Thoracic aorta (tissue), 2 donors: ENCODE measurements at places on chromosomes 5 and 9. TPM values are rescaled to one million over a fixed set of nuclear protein-coding genes. Genes with fewer than 3 reads are reported as not detected.
A peak's percentile ranks its signal among the peaks of the same experiment; 100 is the strongest.

DNA sequence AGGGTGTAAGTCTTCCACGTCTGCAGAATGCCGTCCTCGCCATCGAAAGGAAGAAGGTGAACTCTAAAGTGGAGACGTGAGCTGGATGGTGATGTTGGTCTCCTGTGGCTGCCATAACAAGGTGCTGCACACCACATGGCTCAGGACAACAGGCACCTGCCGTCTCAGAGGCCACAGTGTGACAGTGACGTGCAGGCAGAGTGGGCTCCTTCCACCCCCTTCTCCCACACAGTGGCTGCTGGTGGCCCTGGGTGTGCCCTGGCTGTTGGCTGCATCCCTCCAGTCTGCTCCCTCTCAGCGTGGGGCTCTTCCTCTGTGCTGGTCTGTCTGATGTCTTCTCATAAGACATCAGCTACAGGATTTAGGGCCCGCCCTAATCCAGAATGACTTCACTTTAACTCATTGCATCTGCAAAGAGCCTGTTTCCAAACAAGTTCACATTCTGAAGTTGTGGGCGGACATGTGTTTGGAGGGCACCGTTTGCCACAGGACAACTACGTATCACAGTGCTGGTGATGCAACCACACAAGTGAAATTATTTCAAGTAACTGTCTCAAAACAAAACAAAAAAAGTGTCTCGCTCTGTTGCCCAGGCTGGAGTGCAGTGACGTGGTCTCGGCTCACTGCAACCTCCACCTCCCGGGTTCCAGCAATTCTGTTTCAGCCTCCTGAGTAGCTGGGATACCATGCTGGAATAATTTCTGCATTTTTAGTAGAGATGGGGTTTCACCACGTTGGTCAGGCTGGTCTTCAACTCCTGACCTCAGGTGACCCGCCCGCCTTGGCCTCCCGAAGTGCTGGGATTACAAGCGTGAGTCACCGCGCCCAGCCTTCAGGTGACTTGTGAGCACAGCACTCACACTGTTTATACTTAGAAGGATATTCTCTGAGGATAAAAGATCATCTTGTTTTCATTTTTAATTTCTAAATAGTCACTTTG is 31.2 kb upstream of the CLPTM1L start:
- H3K4me3 ChIP-seq, result no peak overlapping the region
- H3K27ac ChIP-seq, result no peak overlapping the region
- no peaks in the 10 kb centered on the region for H3K27me3 ChIP-seq
- peaks cover 11% of the 10 kb centered on the region for H3K4me1 ChIP-seq

Gene SMIM33
- not detected for total RNA-seq

DNA sequence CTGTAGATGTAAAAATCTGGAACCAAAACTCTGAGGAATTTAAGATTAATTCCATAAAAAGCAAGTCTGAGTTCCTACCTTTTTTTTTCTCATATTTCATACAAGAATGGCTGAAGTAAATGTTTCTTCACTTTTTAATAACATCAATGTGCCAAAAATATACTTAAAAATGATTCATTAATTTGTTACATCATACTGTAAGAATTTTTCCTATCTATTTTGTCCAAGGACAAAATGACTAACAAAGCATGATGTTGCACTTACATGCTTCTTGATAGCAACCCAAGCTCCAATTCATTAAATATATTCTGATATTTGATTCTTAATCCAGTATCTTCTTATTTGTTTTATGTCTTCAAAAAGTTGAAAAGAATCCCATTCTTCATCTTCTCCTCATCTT is 988.3 kb downstream of the TLE1 start:
- H3K36me3 ChIP-seq, result no peaks in the 10 kb centered on the region
- peaks cover 28% of the 10 kb centered on the region for H3K4me1 ChIP-seq

GRCh38 chr5:10289353-10289752 is 18.3 kb downstream of the CMBL start:
- no peaks in the 10 kb centered on the region for H3K27me3 ChIP-seq
- peaks cover 4% of the 10 kb centered on the region for H3K36me3 ChIP-seq
- H3K4me3 ChIP-seq, result peak overlapping the region; percentile 21
- peak overlapping the region; percentile 31 for H3K27ac ChIP-seq
- no peaks in the 10 kb centered on the region for H3K4me1 ChIP-seq
- DNase-seq, result no peak

DNA sequence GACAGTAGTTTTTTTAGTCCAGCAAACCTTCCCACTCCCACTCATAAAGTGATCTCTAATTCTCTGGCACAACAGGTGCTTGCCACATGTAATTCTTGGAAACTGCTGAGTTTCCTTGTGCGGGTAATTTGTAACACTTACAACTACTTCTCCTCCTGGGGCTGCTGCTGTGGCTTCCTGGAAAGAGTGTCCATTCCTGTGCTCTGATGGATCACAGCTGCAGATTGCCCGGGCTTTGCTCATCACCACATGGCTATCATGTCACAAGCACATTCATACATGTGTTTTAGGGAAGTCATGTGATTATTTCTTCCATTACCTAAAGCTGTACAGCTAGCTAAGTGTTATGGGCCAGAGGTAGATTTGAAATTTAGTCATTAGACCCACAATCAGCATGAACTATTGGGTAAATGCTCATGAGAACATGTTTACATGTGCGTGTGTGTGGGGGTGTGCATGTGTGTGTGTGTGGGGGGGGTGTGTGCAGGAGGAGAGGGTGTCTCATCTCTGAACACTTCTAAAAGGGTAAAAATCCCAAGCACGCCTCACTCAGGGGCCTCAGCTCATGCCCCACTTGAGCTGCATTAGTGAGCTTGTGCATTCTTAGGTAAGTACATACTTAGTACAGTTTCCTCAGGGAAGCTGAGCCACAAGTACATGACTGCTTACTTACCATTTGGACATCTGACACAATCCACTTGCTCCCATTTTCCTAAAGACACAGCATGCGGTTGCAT is 118.1 kb upstream of the CCDC112 start:
- H3K27ac ChIP-seq, result no peak overlapping the region
- DNase-seq, result no peak
- no peak overlapping the region for H3K4me3 ChIP-seq
- H3K4me1 ChIP-seq, result no peaks in the 10 kb centered on the region

Gene MSX2
- not detected for total RNA-seq

Gene MAT2B
- 52.3 TPM for total RNA-seq

DNA sequence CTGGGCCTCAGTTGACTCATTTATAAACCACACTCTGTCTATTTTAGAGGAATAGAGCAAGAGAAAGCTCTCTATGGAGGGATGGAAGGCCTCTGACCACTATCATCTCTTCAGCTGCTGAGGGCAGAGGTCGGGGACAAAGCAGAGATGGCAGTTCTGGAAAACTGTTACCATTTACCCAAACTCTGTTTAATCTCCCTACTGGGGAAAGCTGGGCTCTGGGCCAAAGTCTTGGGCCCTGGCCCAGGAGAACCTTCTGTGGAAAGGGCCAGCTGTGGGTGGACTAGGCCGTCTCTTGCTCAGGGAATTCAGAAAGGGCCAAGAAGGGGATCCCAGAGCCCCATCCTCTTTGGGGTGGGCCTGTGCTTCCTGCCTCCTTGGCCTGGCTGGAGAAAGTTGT is 100.0 kb downstream of the PSD2 start:
- H3K27ac ChIP-seq, result no peak overlapping the region
- H3K27me3 ChIP-seq, result no peaks in the 10 kb centered on the region
- DNase-seq, result no peak
- H3K4me3 ChIP-seq, result no peak overlapping the region
- no peaks in the 10 kb centered on the region for H3K36me3 ChIP-seq
- H3K4me1 ChIP-seq, result no peaks in the 10 kb centered on the region

Gene NR2F1-AS1
- total RNA-seq, result 8.7 TPM

Gene COL15A1
- 70.4 TPM for total RNA-seq

GRCh38 chr9:102000956-102001355 is 262.5 kb upstream of the GRIN3A start:
- no peaks in the 10 kb centered on the region for H3K27me3 ChIP-seq
- H3K4me1 ChIP-seq, result no peaks in the 10 kb centered on the region
- H3K27ac ChIP-seq, result no peak overlapping the region
- no peak overlapping the region for H3K4me3 ChIP-seq

GRCh38 chr9:113707953-113708695 is 168.0 kb upstream of the ZNF618 start:
- H3K36me3 ChIP-seq, result no peaks in the 10 kb centered on the region
- H3K4me1 ChIP-seq, result no peaks in the 10 kb centered on the region
- no peaks in the 10 kb centered on the region for H3K27me3 ChIP-seq
- H3K4me3 ChIP-seq, result no peak overlapping the region
- no peak overlapping the region for H3K27ac ChIP-seq

- H3K27ac ChIP-seq, result no peak within 1 kb of the TSS
- H3K4me3 ChIP-seq, result peak within 1 kb of the TSS; percentile 64
- no peaks in the 10 kb centered on the region for H3K27me3 ChIP-seq
- H3K4me1 ChIP-seq, result no peaks in the 10 kb centered on the region
These were observed at the start of gene HAVCR2 for GRCh38 chr5:157108976-157109375. TSS of gene HAVCR2 (minus strand) at chr5:157109044. CDS start at chr5:157108983, 61 bp downstream.

DNA sequence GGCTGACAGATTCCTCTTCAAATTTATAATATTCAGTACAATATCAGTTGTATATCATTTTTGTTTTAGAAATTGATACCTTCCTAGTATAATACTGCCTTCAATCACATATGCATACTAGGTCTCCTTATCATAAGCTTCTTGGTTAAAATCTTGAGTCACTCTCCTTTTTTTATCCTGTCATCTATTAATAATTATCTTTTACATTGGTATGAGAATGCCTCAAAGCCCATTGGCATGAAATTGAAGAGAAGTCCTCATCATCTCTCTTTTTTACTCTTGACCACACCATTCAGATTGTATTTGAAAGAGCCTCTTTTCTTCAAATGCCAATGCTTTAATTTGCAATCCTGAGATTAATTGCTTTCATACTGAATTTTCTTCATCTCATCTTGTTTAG is 810.3 kb downstream of the BRINP1 start:
- H3K36me3 ChIP-seq, result no peaks in the 10 kb centered on the region
- no peaks in the 10 kb centered on the region for H3K4me1 ChIP-seq
- no peak overlapping the region for H3K27ac ChIP-seq
- H3K4me3 ChIP-seq, result no peak overlapping the region

Gene RUSC2
- total RNA-seq, result 124 TPM

DNA sequence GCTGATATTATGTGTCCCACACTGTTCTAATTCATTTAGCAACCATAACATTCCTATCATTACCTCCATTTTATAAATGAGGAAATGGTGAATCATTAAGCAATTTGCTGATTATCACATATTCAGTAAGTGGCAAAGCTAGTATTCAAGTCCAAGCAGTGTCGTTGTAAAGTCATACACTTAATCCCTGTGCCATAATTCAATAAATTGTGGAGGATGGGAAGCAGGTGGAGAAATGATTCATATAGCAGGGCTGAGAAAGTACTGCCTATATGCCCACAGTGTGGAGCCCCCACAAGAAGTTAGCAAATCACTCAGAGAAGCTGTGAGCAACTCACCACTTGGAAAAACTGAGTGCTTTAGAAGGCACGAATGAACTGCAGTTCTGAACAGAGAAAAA is 691.0 kb downstream of the PTPRD start:
- no peaks in the 10 kb centered on the region for H3K36me3 ChIP-seq
- no peak for DNase-seq
- H3K27ac ChIP-seq, result no peak overlapping the region
- H3K27me3 ChIP-seq, result no peaks in the 10 kb centered on the region

GRCh38 chr5:73363911-73364730 is 84.5 kb downstream of the FOXD1 start:
- DNase-seq, result no peak
- no peaks in the 10 kb centered on the region for H3K36me3 ChIP-seq
- H3K27ac ChIP-seq, result no peak overlapping the region
- H3K4me1 ChIP-seq, result no peaks in the 10 kb centered on the region
- no peaks in the 10 kb centered on the region for H3K27me3 ChIP-seq

Gene PCDHA5
- total RNA-seq, result 0.85 TPM

- DNase-seq, result no peak
- no peaks in the 10 kb centered on the region for H3K27me3 ChIP-seq
- H3K27ac ChIP-seq, result no peak overlapping the region
- no peaks in the 10 kb centered on the region for H3K36me3 ChIP-seq
- H3K4me3 ChIP-seq, result no peak overlapping the region
These were observed 173.1 kb upstream of the PAPPA start for GRCh38 chr9:115980502-115980901.

DNA sequence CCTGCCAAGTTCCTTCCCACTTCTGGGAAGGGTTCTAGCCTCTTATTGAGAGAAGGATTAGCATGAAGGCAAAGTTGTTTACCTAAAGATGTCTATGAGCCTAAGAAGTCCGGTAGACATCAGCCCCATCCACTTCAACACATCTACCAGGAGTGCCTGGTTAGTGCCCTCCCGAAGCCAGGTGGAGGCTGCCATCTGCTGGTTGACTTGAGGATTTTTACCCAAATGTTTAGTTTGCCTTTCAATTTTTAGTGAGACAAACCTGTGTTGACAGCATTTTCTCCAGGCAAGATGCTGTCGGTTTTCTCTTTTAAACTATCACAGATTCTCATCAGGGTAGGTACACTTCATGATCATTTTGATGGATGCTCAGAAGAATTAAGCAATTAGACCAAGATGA is 83.6 kb upstream of the TNFSF8 start:
- no peak for DNase-seq
- H3K36me3 ChIP-seq, result no peaks in the 10 kb centered on the region
- H3K4me3 ChIP-seq, result no peak overlapping the region
- no peaks in the 10 kb centered on the region for H3K27me3 ChIP-seq
- H3K4me1 ChIP-seq, result peaks cover 11% of the 10 kb centered on the region
- no peak overlapping the region for H3K27ac ChIP-seq

GRCh38 chr9:124409410-124409809 is 5.8 kb downstream of the PSMB7 start:
- no peak overlapping the region for H3K27ac ChIP-seq
- no peaks in the 10 kb centered on the region for H3K27me3 ChIP-seq
- no peak for DNase-seq
- H3K4me3 ChIP-seq, result no peak overlapping the region
- peaks cover 40% of the 10 kb centered on the region for H3K36me3 ChIP-seq
- H3K4me1 ChIP-seq, result peaks cover 6% of the 10 kb centered on the region

- no peak overlapping the region for H3K4me3 ChIP-seq
- H3K4me1 ChIP-seq, result no peaks in the 10 kb centered on the region
- no peaks in the 10 kb centered on the region for H3K36me3 ChIP-seq
- H3K27me3 ChIP-seq, result no peaks in the 10 kb centered on the region
- no peak overlapping the region for H3K27ac ChIP-seq
These were observed 481.9 kb downstream of the ZNF608 start for GRCh38 chr5:124264499-124264898.

DNA sequence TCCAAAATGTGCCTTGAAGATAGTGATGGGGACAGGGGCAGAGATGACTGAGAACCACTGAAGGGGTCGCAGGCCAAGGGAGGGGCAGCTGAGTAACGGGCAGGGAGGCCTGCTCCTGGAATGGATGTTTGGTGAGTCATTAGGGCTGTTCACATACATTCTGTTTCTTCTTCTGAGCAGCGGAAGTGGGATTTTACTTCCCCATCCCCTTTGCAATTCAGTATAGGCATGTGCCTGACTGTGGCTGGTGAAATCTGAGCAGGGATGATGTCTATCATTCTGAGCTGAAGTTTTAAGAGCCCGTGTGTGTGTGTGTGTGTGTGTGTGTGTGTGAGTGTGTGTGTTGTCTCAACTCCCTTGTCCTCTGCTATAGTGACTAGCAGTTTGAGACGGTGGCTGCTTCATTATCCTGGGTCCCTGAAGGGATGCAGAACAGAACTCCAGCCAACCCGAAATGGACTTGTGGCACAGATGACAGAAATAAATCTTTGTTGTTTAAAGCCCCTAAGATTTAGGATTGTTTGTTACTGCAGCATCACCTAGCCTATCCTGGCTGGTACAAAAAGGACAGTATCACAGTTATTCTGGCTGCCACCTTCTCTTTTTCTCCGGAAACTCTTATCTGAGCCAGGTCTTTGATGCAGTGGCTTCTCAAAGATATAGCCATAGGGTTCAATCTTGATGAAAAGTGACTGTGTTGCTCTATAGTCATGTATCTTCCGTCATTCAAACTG is 29.2 kb upstream of the TGFBI start:
- H3K27ac ChIP-seq, result no peak overlapping the region
- DNase-seq, result no peak
- H3K27me3 ChIP-seq, result no peaks in the 10 kb centered on the region
- no peak overlapping the region for H3K4me3 ChIP-seq

Gene LCNL1
- total RNA-seq, result not detected
